ENCODE measurements at places on chromosomes 1 and 21. TPM values are rescaled to one million over a fixed set of nuclear protein-coding genes. Genes with fewer than 3 reads are reported as not detected.

GRCh38 chr1:110462093-110462492 is 11.1 kb downstream of the PROK1 start:
- H3K4me1 ChIP-seq, result peaks cover 10% of the 10 kb centered on the region
- no peak overlapping the region for H3K4me3 ChIP-seq
- H3K36me3 ChIP-seq, result no peaks in the 10 kb centered on the region
- DNase-seq, result no peak

DNA sequence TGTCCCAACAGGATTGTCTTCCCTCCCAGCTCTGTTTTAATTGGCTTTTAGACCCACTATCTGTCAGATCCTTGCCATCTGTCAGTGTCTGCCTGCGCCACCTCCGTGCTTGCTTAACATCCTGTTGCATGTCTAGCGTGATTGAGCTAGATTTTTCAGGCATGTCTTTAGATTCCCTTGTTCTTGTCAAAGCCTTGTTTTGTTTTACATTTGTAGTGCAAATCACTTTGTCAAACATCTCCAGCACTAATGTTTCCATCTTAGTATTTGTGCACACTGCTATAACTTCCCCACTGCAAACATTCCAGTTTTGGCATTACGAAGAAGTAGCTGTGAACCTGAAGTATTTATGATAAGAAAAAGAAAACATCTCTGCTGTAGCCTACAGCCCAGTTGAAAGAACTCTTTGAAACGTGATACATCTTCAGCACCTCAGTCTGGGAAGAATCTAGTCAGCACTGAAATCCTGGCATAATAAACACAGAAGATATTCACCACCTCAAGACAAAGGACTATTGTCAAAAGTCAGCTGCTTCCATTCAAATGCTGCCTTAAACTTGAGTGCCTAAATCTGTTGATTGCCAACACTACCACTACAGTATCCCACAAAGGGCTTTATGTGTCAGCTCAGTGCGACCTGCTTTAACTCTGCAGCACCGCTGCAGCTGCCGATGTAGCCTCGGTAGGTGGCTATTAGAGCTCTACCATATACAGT is 105.0 kb downstream of the FNBP1L start:
- H3K4me1 ChIP-seq, result peaks cover 48% of the 10 kb centered on the region
- H3K27me3 ChIP-seq, result no peaks in the 10 kb centered on the region
- no peak for DNase-seq

DNA sequence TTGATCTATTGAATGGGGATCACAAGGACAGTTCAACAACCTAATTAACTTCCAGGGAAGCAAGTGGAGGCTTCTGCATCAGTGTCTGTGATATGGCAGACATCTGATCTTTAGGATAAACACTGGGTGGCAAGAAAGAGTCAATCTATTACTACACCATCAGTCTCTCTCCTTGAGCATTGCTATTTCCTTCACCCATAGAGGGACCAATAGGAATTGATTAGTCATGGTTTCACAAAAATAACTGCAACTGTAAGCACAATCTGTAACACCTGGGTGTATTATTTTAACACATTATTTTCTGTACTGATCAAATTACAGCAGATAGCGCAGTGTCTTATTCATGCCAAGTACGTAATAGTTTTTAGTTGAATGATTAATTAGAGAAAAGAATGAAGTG is 50.3 kb downstream of the USP24 start:
- peaks cover 99% of the 10 kb centered on the region for H3K36me3 ChIP-seq
- no peak overlapping the region for H3K4me3 ChIP-seq
- DNase-seq, result no peak
- no peaks in the 10 kb centered on the region for H3K27me3 ChIP-seq

DNA sequence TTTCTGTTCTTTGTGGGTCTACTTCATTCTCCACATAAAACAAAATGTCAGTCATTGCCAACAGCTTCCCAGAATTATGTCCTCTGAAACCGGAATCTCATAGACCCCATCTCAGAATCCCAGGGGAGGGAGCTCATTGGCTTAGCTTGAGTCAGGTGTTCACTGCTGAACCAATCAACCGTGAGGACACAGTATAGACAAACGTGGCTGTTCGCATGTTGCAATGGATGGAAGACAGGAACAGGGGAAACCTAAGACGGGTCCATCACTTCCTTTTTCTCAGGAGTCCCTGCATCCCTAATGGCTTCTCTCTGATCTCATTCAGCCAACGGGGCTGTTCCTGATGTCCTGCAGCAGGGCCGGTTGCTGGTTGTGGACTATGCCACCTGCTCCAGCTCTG is 9.1 kb downstream of the CELA2A start:
- H3K4me1 ChIP-seq, result no peaks in the 10 kb centered on the region
- no peaks in the 10 kb centered on the region for H3K36me3 ChIP-seq
- H3K27ac ChIP-seq, result no peak overlapping the region

GRCh38 chr1:21734526-21734925 is 48.4 kb downstream of the USP48 start:
- no peaks in the 10 kb centered on the region for H3K27me3 ChIP-seq
- no peak for DNase-seq
- peaks cover 26% of the 10 kb centered on the region for H3K36me3 ChIP-seq
- no peak overlapping the region for H3K4me3 ChIP-seq
- no peak overlapping the region for H3K27ac ChIP-seq

- no peak for DNase-seq
- H3K27ac ChIP-seq, result no peak overlapping the region
- H3K4me1 ChIP-seq, result no peaks in the 10 kb centered on the region
- peaks cover 50% of the 10 kb centered on the region for H3K27me3 ChIP-seq
- no peaks in the 10 kb centered on the region for H3K36me3 ChIP-seq
These were observed 5.9 kb downstream of the BLACAT1 start for GRCh38 chr1:205449750-205450443.

DNA sequence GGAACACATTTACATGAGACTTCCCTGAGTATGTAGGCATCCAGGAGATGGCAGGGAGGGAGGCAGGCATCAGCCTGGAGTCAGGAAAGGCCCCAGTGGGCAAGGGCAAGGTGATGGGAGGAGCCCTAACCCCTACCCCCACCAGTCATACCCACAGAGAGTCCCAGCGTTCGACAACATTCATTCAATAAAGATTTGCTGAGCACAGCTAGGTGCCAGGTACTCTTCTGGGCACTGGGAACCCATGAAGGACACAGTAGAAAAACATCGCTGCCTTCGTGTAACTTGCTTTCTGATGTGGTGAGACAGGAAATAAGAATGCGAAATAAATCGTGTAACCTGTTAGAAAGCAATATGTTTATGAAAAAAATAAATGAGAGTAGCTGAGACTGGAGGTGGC is 77.3 kb upstream of the GADD45A start:
- no peaks in the 10 kb centered on the region for H3K4me1 ChIP-seq
- H3K36me3 ChIP-seq, result no peaks in the 10 kb centered on the region
- H3K27me3 ChIP-seq, result no peaks in the 10 kb centered on the region

Gene TRNP1
- polyA plus RNA-seq, result 17.7 TPM

Gene SPATA21
- polyA plus RNA-seq, result 0.20 TPM

Gene KCNH1
- polyA plus RNA-seq, result not detected

Gene NPR1
- 24.3 TPM for polyA plus RNA-seq

Gene SLC30A10
- not detected for polyA plus RNA-seq
